ENCODE measurements at places on chromosomes 11 and 22.

DNA sequence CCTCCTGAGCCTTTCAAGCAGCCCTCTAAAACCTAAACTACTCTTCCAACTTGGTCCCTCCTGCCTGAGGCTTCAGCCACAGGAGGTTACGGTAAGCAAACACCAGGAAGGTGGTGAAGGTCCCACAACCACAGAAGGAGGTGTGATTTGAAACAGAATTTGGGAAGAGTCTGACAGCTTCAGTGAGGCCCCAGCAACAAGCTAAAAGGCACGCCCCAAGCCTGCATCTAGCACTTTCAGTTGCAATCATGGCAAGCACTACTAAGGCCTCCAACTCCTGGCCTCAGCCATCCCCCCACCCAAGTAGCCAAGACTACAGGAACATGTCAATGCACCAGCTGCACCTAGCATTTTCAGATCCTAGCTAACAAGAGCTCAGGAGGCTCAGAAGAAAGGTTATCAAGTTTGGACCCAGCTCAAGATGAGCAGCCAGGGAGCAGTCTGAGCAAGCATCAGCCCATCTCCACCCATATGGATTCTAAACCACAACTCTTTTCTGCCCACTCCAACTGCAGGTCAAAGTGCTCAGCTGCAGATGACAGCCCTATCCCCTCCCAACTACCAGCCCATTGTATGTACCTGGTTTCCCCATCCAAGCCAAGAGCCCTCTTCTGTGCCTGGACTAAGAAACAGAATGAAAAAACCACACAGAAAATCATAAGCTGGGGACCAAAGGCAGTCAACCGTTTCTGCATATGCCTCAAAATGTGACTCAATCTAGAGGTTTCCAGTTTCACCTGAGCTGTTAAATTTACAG, 10.4 kb upstream of the AHNAK start:
- no peak for DNase-seq

DNA sequence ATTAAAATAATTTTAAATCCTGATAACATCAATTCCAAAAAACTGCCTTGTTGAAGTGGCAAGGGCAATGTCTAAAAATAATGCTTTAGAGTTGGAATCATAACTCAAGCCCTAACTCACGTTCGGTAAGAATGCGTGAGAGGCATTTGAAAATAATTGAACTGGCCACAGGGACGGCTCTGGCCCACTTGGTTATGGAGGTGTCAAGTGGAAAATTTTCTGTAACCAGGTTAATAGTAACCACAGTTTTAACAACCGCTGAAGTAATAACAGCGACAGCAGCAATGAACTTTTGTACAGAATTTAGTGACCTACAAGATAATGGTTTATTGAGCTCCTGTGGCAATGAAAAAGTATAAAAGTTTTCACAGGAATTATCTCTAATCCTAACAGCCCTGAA, 79.4 kb downstream of the ETS1 start:
- DNase-seq, result no peak

- DNase-seq, result no peak
These were observed 493.5 kb downstream of the DLG2 start for GRCh38 chr11:85133636-85134035.

GRCh38 chr11:132343445-132344175, 973.2 kb downstream of the NTM start:
- peak; percentile 32 for DNase-seq

GRCh38 chr11:18408558-18409291, 3.4 kb upstream of the LDHC start:
- DNase-seq, result no peak

DNA sequence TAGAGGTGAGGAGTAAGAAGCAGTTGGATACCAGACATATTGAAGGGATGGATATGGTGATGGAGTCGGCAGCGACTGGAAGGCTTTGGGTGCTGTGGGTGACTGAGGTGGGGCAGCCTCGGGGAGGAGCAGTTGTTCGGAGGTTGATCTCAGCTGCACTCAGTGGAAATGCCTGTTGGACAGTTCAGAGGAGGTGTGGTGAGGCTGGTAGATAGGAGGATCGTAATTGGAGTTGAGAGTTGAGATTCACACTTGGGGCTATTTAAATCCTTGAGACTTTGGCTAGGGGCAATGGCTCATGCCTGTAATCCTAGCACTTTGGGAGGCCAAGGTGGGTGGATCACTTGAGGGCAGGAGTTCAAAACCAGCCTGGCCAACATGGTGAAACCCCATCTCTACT, 6.9 kb downstream of the OTUB1 start:
- DNase-seq, result no peak

- no peak for DNase-seq
These were observed 1.1 kb downstream of the TM7SF2 start for GRCh38 chr11:65112546-65113360.
